BJ (cell line): ENCODE measurements at places on chromosomes 2 and 18.

DNA sequence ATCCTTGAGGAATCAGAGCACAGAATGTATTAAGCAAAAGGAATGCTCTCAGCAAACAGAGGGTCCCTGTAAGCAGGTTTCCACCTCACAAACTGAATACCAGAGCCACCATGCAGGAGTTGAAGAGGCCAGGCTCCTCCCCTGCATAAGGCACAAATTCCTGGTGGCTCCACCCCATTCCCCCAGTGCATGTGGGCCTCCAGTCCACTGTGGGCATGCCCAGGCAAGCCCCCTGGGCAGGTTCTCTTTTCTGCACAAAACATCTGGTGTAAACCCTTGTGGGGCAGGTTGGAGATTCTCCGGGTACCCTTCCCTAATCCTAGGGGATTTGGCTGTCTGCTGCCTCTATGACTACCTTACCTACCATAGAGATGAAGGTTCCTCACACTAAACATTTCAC, 166.5 kb downstream of the PTPRM start:
- no peak for DNase-seq

DNA sequence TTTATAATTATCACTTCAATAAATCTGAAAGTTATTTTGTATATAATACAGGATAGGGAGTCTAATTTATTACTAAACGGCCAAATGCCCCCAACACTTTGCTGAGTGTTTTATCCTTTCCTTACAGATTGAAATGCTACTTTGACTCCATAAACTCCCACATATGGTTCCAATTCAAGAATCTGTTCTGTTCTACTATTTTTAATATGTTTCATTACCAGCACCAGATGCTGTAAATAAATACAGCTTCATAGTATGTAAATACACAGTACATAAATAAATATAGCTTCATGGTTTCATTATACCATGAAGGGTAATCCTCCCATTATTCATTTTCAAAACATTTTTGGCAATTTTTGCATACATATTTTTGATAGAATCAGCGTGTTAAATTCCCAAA, 34.0 kb upstream of the MREG start:
- no peak for DNase-seq

DNA sequence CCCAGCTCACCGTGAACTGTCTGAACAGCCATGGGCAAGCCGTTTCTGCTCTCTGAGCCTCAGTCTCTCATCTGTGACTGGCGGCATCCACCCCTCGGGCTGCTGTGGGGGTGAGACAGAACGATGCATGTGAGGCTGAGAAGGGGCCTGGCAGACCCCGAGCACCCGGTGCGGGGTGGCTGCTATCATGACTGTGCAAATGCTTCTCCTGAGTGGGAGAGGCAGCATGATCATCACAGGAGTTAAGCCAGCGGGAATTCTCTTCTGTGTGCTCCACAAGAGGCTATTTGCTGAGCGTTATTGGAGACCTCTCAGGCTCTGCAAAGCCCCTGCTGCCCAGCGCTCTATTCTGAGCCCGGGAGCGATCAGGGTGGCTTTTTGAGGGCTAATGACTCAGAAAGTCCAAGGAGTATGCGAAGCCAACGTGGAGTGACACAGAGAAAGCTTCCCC, 45.8 kb upstream of the ID2 start:
- DNase-seq: no peak

GRCh38 chr2:173792166-173792565, 173.0 kb downstream of the SP3 start:
- DNase-seq: no peak

DNA sequence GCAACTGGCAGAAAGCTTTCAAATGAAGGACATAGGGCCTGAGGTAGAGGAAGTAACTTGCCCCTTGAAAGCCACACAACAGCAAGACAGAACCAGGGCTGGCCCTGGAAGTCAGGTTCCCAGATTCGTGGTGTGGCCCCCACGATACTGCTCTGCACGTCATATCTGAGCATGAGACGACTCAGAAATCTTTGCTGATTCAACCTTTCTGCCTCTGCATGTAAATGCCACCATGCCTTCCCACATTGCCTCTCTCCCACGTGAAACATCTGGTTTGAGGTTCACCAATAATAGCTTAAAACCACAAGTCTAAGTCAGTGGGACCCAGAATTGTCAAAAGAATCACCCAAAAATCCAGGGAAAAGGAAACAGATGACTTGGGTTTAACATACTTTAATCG, 214.0 kb upstream of the TRIB2 start:
- DNase-seq: no peak

DNA sequence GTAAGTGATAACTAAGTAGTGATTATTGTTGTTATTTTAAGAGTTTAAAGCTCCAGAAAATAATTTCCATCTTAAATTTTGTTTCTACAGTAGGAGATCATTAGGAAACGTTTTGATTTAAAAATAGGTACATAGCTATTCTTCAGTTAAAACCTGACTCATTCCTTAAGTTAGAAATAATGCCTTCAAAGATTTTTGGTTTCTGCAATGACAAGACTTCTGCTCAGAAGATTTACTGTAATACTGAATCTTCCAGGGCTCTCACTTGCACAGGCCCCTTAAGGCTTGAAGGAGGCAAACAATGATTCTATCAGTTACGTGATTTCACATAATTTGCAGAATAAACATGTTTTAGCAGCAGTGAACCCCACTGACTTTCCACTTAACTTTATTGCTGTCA, 333.7 kb downstream of the RAD51AP2 start:
- no peak for DNase-seq

- no peak for DNase-seq
Measured at GRCh38 chr2:51265539-51265938, 233.6 kb upstream of the NRXN1 start.

GRCh38 chr18:44740000-44740399, 59.3 kb downstream of the SETBP1 start:
- DNase-seq: no peak

DNA sequence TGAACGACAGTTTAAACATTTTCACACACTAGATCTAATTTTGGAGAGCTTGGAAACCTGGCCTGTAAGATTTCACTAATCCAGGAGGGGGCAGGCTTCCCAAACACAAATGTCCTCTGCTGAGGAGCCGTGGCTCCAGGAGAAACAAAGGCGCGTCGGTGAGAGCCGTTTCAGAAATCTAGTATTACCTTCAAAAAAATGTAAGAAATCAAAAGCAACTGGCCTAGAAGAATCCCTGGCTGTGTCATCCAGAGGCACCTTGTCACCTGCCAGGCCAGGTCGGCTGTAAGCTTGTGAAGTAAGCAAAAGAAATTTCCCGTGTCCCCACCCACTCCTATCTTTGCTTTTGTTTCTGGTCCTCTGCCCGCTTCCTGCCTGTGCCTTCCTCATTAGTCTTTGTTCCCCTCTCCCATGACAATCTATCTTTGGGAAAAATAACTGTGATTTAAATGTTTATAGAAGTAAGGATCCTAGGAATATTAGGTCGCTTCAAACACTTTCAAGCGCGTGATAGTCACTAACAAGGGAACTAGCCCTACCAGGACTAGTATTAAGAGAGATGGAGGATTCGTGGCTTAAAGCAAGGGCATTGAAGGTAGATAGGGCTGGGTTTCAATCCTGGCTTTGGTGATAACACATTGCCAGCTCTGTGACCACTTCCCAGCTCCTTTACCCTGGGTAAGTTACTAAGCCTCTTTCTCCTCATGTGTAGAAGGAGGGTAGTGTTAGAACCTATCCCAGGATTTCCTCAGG, 99.5 kb upstream of the STK39 start:
- no peak for DNase-seq

DNA sequence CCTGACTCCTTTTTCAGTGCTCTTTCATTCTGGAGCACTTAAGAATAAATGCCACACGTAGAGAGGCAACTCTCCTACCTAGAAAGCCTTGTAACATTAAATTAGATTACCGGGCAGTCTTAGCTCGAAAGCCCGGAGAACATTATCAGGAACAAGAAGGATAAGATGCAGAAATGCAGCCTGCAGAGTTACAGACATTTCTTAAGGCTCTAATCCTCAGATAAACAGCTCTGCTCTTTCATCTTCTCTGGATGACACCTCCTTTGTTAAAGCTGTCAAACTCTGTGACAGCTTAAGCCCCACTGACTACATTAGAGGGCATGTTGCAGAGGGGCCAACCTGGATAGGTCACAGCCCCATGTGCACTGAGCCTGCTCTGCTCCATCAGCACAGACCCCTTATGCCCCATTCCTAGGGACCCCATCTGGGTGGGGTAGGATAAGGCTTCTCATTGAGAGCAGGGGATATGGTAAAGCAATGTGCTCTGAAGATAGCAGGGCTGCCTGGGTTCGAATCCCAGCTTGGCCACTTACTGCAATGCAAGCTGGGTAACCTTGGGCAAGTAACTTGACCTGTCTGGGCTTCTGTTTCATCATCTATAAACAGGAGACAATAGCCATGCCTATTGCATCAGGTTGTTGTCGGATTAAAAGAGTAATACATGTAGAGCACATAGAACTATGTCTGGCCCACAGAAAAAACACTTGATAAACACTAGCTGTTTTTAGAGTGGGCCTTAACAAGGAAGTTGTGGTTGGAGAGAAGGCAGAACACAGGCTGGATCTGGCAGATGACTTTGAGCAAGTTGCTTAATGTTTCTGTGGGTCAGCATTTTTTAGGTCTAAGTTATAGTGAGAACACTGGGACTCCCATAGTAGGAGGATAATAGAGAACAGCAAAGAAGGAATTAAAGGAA, 111.4 kb downstream of the THNSL2 start:
- DNase-seq: no peak

GRCh38 chr2:18626256-18626668, 36.9 kb upstream of the NT5C1B start:
- DNase-seq: no peak

GRCh38 chr2:160033732-160034392, 28.6 kb downstream of the PLA2R1 start:
- DNase-seq: peak; percentile 37

- DNase-seq: no peak
Measured at GRCh38 chr2:157256626-157257025, 879 bp upstream of the GALNT5 start.

GRCh38 chr18:476251-476664, 24.2 kb downstream of the COLEC12 start:
- DNase-seq: no peak

DNA sequence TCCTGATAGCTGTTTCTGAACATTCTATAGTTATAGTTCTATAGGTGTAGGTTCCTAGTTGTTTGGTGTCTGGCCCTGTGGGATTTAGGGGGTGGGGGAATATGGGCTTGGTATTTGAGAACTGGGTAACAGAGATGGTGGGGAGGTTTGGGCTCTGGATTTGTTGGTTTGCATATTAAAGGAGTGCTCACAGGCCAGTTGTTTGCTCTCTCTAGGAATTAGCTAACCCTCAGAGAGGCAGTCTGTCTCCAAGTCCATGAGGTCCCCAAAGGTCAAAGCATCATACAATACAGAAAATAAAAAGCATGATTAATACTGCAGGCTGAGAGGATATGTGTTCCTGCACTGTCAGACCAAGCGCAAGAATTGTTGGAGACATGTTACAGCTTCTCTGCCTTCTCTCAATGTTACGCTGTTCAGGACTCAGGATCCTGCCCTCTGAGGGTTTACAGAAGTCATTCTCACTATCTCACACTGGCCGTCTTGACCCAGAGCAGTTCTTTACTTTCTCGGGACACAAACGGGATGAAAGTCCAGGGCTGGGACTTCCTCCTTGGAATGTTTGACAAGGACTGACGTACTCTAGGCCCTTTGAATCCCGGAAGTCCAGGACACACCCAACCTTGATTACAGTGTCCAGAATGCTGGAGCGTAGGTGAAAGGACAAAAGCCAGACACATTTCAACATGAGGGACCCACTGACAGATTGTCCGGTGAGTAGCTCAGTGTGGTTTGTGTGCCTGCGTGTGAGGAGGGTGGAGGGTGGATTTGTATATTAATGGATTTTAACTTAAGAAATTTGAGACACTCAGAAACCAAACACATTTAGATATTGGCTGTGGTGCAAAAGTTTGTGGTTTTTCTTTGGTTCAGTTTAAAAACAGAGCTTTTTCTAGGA, at the start of gene NOSTRIN:
Gene NOSTRIN (plus strand): TSS at position 677 of the 898 bp plus-strand sequence. CDS start 10 bp downstream, at position 687.
- DNase-seq: no peak

DNA sequence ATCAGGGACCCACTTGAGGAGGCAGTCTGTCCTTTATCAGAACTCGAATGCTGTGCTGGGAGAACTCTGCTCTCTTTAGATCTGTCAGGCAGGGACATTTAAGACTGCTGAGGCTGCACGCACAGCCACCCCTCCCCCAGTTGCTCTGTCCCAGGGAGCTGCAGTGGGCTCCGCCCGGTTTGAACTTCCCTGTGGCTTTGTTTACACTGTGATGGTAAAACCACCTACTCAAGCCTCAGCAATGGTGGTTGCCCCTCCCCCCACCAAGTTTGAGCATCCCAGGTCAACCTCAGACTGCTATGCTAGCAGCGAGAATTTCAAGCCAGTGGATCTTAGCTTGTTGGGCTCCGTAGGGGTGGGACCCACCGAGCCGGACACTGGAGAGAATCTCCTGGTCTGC, 11.8 kb upstream of the LHCGR start:
- no peak for DNase-seq

DNA sequence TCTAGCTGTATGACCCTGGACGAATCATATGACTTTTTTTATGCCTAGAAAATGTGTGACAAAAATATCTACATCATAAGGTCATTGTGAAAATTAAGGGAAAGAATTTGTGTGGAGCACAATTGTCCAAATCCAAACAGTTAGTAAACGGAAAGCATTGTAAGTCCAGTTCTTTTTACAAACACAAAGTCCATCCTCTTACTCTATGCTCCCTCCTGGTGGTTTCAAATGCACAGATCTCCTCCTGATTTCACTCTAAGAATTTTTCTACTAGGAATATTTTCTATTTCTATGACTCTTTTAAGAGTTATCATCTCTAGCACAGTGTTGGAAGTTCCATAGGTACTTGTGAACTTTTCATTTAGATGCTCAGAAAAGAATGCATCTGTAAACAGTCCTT, 125.2 kb upstream of the ARL5A start:
- no peak for DNase-seq

GRCh38 chr2:133360190-133360589, 208.1 kb downstream of the NCKAP5 start:
- DNase-seq: no peak

DNA sequence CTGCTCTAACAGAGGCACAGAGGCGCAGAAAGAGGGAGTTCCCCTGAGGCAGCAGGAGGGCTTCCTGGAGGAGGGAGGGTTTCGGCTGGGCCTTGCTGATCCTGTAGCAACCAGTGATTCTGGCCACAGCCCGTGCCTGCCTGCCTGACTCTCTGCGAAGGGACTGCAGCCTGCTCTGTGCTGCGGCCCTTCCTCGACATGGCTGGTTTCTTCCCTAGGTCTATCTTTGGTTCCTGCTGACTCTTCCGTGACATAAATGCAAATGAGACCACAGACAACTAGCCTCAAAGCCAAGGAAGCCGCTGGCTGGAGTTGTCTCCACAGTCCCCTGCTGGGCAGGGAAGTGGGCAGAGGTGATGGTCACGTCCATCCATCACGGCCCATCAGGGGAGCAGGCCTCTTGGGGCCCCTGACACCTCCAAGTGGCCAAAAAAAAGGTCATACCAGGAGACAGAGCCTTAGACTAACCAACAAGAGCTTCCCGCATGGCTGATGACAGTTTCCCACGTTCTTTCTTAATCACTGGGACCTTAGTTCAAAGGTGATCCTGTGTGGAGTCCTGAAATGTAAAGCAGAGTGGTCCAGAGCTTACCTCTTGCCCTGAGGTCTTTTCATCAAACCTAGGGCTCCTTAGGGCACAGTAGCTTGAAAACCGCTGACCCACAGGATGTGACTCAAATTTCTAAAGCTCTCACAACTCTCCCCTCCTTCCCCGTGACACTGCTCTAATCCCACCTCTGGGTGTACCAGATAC, 55.3 kb downstream of the HS1BP3 start:
- DNase-seq: no peak

GRCh38 chr18:14949800-14950664, 202.1 kb downstream of the ANKRD30B start:
- DNase-seq: no peak
